CD4-positive, alpha-beta T cell treated with Interferon gamma for 1 hour (primary cell): ENCODE measurements at places on chromosomes 2 and 18.

- no peak for DNase-seq
Observed at GRCh38 chr2:66456183-66457041, 21.5 kb downstream of the MEIS1 start.

- DNase-seq = no peak
Observed at GRCh38 chr18:25349926-25350487, 2.0 kb downstream of the ZNF521 start.

DNA sequence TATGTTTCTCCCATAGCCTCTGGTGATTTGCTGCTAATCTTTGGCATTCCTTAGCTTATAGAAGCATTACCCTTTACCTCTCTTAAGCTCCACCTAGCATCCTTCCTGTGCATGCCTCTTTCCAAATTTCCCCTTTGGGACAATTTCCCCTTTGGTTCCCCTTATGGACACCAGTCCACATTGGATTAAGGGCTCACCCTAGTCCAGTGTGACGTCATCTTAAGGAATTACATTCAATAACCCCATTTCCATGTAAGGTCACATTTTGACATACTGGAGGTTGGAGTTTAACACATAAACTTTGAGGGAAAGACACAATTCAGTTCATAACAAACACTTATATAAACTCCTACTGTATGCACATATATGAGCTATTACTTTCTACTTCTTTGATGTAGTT, 916.6 kb downstream of the SLC4A3 start:
- DNase-seq = no peak

DNA sequence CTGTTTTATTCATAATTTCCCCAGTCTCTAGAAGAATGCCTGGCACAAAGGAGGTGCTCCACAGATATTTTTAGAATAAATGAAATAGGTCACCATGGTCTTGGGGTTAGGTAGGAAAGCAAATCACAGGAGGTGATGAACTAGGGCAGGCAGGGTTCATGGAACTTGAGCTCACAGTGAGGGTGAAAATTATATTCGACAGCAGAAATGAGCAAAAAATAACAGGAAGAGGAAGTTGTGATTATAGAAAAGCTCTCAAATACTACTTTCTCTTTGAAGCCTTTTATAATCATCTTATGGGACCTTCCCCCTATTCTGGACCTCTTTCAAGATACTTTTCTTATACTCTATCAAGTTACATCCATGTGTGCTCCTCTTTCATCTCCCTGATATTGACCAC, 4.5 kb upstream of the CREB1 start:
- DNase-seq = no peak

- DNase-seq = no peak
Observed at GRCh38 chr2:237413777-237414661, at the start of gene COL6A3. Gene COL6A3, minus strand, starts transcription at chr2:237414164. Its CDS starts 17,347 bp downstream, at chr2:237396817.

GRCh38 chr2:135198481-135198880, 146.4 kb downstream of the RAB3GAP1 start:
- DNase-seq = no peak
